ENCODE measurements at places on chromosomes 1 and 21. TPM values are rescaled to one million over a fixed set of nuclear protein-coding genes. Genes with fewer than 3 reads are reported as not detected.
A peak's percentile ranks its signal among the peaks of the same experiment; 100 is the strongest.

- no peak for DNase-seq
These were observed 85.1 kb downstream of the ENAH start for GRCh38 chr1:225567789-225568188.

MROH7 gene
- total RNA-seq, result not detected

BRDT gene
- total RNA-seq, result not detected

DNA sequence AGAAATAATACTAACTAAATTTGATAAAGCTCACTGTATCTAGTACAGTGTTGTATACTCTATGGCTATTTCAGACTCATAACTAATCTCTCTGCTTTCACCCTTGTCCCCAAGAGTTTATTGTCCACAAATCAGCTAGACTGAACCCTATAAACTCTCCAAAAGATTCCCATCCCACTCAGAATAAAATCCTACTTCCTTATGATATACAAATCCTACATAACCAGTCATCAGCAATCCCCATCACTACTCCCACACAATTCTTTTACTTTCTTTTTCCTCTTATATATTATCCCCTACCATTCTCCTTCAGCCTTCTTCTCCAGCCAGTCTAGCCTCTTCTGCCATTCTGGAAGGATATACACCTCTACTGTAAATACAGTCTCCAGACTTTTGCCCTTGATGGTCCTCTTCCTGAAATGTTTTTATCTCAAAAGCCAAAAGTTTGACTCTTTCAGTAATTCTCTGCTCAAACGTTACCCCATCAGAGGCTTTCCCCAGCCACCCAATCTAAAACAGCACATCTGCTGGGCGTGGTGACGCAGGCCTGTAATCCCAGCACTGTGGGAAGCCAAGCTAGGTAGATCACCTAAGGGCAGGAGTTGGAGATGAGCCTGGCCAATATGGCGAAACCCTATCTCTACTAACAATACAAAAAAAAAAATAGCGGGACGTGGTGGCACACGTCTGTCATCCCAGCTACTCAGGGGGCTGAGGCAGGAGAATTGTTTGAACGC lies 41.6 kb downstream of the ABL2 start:
- DNase-seq, result no peak

TTC39A gene
- total RNA-seq, result 0.12 TPM

DNA sequence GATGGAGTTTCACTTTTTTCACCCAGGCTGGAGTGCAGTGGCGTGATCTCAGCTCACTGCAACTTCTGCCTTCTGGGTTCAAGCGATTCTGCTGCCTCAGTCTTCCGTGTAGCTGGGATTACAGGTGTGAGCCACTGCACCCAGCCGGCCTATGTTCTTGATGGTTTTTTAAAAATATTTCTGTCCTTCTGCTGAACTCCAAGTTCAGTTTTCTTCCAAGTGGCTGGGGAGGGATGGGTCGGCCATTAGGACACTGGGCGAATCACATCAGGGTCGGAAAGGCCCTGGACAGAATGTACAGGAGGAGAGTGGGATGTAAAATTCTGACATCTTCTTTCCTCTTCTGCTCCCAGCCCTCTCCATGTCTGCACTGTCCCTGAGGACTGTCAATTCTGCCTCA lies 289.6 kb downstream of the PTPRU start:
- no peak for DNase-seq

DNA sequence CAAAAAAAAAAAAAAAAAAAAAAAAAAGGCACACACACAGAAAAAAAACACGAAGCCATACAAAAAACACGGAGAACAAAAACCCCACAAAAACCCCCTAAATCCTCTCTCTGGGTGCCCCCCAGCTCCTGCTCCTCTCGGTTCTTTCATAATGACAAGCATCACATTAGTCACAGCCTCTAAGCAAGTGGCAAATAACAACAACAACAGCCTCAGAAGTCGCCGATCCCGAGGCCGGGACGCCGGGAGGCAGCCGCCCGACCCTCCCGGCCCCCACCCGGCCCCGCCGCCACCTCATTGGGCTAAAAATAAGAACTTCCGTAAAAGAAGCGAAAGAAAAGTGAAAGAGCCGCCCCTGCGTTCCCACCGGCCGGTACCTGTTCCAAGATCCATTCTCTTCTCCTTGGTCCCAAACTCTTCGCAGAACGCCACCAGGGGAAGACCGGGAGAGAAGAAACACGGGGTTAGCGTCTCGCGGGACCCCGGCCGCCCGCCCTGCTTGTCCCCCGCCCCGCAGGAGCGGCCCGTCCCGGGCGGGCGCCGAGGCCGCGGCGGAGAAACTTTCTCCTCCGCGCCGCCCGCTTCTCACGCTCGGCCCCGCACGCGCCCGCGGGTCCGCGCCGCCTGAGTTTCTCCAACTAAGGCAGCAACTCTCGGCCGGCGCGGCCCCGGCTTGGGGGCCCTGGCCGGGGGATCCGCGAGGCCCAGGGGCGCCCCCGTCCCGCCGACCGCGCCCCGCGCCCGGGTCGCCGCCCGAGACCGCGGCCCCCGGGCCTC lies 102.8 kb downstream of the CASZ1 start:
- peak; percentile 12 for DNase-seq

- DNase-seq, result no peak
These were observed 16.5 kb downstream of the KRTAP19-1 start for GRCh38 chr21:30463713-30464112.

DNA sequence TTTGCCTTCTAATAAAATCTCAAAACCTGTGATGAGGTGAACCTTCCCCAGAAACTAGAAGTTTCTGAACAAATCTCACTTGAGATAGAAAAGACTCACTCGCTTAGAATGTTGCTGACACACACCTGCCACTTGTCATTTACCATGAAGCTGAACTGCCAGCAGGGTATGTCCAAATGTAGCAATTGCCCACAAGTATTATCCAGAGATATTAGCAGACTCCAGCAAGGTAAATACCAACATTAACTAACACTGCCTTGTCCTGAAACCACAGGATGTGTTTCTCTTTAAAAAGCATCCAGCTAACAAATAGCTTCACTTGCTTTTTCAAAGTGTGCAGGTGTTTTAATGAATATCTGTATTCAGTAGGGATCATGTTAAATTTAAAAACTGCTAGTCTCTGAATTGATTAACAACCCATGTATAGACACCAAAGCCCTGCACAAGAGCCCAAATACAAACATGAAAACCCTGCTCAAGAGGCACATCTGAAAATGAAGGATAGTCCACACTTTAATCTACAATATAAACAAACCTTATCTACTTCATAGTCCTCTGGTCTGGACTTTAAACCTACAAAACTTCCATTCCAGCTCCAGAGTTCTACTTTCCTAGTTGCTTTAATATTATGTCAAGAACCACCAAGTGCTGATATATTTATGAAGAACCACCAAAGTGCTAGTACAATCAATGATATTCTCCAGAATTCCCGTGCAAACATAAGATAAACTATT lies 19.3 kb downstream of the KRTAP8-1 start:
- no peak for DNase-seq

GRCh38 chr1:151892190-151892589 lies 17.1 kb downstream of the THEM4 start:
- DNase-seq, result no peak

KCNK2 gene
- not detected for total RNA-seq

- DNase-seq, result no peak
These were observed 26.2 kb upstream of the SLAMF1 start for GRCh38 chr1:160672789-160673695.

DNA sequence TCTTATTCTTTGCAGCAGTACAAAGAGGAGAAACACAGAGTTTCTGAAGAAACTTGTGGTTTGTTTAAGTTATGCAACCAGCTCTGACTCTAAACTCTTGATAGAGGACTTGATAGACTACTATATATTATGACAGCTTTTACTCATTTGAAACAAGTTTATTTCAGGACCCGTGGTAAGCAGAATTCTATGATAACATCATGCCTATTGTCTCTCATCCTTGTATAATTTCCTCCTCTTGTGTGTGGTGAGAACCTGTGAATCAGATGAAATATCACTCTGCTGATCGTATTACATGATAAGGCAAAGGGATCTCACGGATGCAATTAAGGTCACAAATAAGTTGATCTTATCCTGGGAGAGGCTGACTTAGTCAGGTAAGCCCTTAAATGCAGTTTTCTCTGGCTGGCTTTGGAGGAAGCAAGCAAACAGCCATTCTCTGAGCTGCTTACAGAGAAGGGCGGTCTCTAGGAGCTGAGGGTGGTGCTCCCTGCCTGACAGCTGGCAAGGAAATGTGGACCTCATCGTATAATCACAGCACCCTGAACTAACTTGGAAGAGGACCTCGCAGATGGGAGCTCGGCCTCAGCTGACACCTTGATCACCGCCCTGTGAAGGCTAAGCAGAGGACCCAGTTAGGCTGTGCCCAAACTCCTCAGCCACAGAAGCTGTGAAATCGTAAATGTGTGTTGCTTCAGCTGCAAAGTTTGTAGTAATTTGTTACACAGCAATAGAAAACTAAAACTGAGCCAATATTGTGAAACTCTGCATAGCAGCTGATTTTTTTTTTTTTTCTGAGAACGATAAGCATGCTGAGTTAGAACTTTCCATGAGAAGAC lies 151.1 kb upstream of the DPT start:
- no peak for DNase-seq

GRCh38 chr1:239733995-239734394 lies 347.6 kb downstream of the CHRM3 start:
- DNase-seq, result no peak

CAPN8 gene
- not detected for total RNA-seq

Data from activated T-helper 1 cell treated with anti-CD3 and anti-CD28 coated beads, Interleukin-12 subunit alpha, Interleukin-12 subunit beta, Interleukin-2, Interleukin-4 antibody, amounts not matched to agents 30 ng/mL and 10 ng/mL and 1 ng/mL, durations not matched to agents 14 hours and 24 hours and 36 hours (primary cell).